Left ventricle myocardium superior (tissue), 1 donor: ENCODE measurements at places on chromosomes 5 and 9.
A peak's percentile ranks its signal among the peaks of the same experiment; 100 is the strongest.

DNA sequence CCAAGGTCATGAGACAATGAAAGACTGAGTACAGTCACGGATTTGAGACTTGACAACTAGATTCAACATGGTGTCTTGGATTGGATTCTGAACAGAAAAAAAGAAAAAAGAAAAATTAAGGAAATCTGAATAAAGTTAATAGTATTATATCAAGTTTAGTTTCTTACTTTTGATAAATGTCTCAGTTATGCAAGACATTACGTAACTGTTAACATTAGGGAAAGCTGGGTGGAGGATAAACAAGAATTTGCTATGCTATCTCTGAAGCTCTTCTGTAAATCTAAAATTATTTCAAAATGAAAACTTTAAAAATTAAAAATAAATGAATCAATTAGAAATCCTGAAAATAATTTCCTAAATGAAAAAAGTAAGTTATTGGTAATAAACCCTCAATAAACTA, 14.4 kb upstream of the DCAF12 start:
- no peak for DNase-seq

DNA sequence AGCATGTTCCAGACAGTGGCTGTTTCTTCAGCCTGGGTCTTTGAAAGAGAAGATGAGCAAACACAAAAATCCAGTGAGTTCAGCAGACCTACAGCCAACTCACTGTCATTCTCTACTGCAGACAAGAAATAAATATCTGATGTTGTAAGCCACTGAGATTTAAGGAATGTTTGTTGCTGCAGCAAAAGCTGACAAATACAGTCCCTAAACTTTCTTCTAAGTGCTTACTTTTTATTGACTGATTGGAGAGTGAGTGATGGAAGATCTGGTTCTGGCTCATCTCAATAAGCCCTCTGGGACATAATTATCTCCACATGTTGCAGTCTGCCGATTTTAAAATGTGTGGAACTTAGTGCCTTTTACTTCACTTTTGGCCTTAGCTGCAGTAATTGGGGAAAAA, 69.9 kb upstream of the LMNB1 start:
- no peak for DNase-seq

DNA sequence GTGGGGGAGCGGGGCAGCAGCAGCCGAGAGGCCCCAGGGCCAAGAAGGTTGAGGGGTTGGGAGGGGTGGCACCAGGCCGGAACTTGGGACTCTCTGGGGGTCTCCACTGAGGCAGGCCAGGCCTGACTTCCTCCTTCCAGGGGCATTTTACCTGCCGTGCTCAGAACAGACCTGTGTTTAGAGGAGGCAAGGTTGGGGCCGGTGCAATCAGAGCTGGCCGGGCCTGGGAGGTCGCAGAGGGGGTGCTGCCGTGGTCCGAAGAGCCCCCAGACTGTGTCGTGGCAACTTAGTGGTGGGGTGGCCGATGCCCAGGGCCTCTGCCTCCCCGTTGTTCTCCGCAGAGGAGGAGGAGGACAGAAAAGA, 21.8 kb downstream of the GLT6D1 start:
- no peak for DNase-seq

- DNase-seq, result no peak
These were observed 180.4 kb downstream of the GAS1 start for GRCh38 chr9:86766912-86767311.

DNA sequence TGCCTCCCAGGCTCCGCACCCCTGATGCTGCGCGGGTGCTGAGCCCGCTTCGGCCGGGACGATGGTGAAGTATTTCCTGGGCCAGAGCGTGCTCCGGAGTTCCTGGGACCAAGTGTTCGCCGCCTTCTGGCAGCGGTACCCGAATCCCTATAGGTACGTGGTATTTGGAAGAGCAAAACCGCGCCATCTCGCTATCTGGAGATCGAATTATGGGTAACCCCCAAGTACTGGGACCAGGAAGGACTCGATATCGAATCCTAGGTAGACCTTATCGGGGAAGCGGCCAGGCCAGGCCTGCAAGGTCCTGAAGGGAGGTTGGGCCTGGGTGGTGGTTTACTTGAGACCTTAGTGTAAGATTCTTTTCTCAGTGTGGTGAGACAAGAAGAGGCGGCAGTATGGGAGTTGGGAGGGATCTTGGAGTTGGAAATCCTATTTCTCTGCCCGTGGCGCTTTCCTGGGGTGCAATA, 359 bp downstream of the PRELID1 start:
- DNase-seq, result no peak

DNA sequence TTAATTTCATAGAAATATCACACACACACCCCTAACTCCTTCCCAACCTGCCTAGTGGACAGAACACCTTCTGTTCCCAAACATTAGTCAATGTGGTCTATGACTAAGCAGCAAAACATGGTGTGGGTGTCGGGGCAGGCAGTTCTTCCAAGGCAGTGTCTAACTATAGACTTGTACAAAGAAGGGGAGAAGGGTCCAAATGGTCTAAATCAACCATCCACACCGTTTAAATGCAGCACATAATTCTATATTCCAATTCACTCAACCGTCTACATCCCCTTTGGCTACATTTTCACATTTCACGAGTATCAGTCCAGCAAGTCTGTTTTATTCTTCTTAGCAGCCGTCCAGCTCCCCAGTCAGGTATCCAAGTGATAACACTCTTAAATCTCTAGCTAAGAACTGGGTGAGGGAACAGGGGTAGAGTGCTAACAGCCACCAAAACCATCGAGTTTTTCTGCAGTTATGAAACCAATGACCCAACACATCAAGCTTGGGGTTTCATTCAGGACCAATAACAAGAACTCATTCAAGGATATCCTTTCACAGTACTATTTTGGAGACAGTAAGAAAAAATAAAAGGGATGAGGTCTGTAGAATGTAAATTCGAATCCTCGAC, 3.3 kb downstream of the ZNF608 start:
- no peak for DNase-seq

DNA sequence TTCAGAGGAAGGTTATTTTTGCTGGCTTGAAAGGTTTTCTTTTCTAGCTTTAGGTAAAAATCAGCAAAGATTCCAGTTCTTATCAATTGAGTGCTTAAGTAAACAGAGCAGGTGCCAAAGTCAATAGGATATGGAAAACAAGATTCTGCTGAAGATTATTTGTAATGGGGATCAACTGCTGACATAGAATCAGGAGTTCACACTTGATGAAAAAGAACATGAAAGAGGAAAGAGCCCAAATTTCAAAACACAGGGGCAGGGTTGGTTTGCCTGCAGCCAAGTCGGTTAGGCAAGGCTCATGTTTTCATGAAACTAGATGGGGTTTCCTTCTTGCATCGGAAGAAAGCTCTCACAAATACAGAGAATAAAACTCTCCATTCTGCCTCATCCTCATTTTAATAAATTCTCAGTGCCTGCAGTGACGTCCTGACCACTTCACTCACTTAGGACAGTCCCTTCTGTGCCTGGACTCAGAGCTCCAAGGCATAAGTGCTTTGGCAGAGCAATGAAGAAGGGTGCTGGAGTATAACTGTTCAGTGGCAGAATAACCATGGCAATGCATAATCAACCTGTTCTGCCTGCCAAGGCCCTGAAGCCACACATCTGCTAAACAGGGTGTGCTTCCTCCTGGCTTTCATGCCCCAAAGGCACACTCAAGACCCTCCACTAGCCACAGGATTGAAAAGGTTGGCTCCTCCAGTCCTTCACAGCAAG, 179.6 kb downstream of the GNAQ start:
- DNase-seq, result no peak

DNA sequence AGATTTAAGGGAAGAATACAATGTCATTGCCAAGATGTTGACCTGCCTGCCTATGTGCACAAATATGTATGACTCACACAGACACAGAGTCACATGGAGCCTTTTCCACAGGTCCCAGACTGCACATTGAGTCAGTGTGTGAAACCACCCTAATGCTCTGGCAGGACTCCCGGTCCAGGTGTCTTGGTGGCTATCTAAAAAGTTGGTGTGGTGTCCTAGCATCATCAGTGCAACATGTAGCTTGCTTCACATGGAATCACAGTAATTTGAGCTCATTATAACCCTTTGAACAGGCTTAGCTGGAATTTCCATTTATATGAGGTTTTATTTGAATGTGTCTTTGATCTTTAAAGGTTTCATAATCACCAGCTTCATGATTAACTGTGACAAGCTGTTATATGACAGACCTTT, 10.7 kb downstream of the IFNA5 start:
- no peak for DNase-seq

DNA sequence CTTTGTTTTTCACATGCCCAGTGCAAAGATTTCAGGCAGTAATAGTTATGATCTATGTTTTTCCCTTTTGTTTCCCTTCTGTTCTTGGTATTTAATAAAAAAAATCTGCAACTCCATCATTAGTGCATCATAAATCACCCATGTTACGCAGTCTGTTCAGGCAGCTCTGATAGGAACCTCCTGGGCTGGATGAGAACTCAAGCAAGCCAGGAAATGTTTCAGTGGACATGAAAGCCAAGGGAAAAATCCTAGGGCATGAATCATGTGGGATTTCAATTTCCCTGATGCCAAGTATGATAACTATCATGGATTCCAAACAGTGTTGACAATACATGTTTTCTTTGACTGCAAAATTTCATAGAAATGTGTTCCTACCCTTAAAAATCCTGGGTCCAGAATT, 119.7 kb upstream of the TARS1 start:
- no peak for DNase-seq

DNA sequence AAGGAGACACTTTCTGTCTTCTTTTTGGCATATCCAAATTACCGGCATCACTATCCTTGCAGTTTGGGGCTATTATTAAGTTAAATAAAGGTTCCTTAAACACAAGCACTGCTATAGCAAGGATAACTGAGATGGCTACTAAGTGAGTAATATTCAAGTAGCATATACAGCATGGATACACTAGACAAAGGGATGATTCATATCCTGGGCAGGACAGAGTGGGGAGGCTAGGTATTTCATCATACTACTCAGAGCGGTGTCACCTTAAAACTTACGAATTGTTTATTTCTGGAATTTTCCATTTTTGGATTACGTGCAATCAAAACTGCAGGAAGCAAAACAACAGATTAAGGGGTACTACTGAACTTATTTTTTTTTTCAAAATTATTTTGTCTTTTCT, 54.1 kb downstream of the FER start:
- no peak for DNase-seq

- no peak for DNase-seq
These were observed 75.2 kb downstream of the LMNB1 start for GRCh38 chr5:126852091-126852571.

- DNase-seq, result no peak
These were observed 279.0 kb downstream of the AUH start for GRCh38 chr9:91082731-91083130.

GRCh38 chr9:29212397-29213387, 1639.4 kb upstream of the C9orf72 start:
- DNase-seq, result no peak

DNA sequence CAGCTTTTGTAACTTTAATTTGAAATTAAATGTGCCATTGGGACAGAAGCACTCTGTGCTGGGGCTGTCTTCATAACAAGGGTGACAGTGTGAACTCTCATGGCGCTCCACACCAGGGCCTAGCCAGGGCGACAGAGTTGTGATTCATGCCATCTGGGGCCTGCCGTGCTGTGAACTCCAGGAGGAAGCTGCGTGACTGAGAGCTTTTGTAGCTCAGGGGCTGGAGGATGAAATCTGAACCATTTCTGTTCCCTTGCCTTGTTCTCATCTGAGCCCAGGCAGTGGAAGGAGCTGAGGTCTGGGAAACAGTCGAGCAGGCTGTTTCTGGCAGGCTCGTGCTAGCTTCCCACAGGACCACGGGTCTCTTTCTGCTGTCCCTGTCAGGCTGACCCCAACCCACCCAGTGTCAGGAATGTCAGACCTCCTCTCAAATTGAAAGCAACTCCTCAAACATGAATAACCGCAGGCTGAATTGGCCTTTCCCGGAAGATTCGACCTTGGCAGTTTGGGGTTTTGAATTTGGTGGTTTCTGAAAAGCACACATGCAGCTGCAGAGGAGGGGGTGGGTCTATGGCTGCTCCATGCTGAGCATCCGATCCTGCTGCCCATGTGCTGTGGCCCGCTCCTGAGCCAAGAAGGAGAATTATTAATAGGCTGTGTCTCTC, 69.2 kb upstream of the RPS23 start:
- DNase-seq, result peak; percentile 34

GRCh38 chr5:1523480-1523792, 324 bp downstream of the LPCAT1 start:
- no peak for DNase-seq

DNA sequence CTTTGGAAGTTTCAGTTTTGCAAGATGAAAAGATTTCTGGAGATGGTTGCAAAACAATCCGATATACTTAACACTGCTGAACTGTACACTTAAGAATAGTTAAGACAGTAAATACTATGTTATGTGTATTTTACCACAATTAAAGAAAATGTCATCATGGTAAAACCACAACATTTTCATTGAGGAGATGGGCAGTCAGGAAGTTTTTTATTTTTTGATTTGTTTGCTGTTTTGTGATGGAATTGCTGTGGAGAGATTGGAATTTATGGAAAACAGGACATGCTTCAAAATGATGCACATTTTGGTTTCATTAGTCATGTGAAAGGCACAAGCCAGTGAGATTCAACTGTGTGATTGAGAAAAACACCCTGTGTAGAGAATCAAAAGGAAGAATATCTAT, 90.5 kb upstream of the AGXT2 start:
- DNase-seq, result no peak

DNA sequence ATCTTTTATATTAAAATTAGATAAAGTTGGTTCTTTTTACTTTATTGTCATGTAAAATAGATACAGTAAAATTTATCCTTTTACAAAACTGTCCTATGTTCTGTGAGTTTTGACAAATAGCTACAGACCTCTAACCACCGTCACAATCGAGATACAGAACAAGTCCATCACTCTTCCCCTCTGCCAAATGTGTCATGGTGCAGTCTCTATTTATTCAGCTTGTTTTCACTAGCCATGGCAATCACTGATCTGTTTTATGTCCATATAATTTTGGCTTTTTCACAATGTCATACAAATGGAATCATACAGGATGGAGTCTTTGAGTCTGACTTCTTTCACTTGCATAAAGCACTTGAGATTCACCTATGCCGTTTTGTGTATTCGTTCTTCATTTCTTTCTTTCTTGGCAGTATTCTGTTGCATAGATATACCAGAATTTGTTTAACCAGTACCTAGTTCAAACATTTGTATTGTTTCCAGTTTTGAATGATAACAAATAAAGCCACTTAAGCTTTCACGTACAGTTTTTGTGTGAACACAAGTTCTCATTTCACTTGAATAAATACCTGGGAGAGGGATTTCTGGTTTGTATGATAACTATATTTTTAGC, 273.2 kb upstream of the MPDZ start:
- no peak for DNase-seq

GRCh38 chr5:499233-500209, 24.7 kb downstream of the SLC9A3 start:
- DNase-seq, result no peak

GRCh38 chr9:79026316-79026715, 545.4 kb upstream of the TLE4 start:
- DNase-seq, result no peak

- no peak for DNase-seq
These were observed 10.7 kb downstream of the WNK2 start for GRCh38 chr9:93194641-93195040.

DNA sequence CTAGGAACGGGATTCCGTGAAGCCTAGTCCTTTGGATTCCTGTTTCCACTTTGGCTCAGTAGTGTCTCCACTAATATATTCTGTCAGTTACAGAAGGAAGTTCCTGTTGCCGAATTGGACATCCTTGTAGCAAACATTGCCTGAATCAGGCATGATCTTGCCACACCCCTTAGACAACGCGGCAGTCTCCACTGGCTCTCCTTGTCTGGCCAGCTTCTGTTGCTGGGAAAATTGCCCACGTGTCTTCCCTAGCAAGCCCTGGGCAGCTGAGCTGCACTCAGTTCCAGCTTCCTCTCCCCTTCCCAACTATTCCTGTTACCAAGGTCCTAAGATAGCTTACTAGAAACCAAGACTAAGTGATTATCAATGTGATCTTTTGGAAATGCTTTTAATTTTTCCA, 316.6 kb upstream of the RIOK2 start:
- peak; percentile 39 for DNase-seq
